C1 segment of cervical spinal cord (tissue), 14 donors: ENCODE measurements at places on chromosomes 5 and 9.

DNA sequence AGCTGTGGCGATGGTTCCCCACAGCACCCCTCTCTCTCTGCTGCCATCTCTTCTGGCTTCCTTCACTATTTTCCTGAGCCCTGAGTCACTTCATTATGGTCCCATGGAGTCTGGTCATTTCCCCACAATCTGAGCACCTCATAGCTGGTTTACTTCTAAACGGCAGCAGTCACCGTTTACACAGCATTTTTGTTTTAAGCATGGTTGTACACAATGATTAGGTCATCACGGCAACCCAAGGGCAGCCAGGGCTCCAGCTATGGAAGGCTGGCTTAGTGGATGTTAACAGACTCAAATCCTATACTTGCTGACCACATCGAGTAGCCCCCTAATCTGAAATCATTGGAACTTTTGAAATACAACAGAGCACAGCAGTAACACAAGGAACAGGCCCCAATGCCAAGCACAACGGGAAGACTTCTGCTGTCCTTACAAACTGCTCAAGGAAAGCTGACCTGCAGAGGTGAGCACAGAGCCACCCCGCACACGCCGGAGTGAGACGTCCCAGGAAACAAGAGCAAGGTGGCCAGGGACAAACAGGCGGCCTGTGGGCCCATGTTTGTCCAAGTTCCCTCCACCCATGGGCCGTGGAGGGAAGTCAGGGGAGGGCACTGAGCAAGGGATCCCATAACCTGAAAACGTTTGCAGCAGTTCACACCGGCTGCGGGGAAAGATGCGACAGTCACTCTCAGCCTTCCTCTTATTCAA lies 22.9 kb downstream of the CAMSAP1 start:
- DNase-seq: no peak

- DNase-seq: no peak
Observed at GRCh38 chr5:112914584-112914983, 7.4 kb downstream of the REEP5 start.

GRCh38 chr5:123936548-123936947 lies 424.6 kb downstream of the CSNK1G3 start:
- DNase-seq: no peak

DNA sequence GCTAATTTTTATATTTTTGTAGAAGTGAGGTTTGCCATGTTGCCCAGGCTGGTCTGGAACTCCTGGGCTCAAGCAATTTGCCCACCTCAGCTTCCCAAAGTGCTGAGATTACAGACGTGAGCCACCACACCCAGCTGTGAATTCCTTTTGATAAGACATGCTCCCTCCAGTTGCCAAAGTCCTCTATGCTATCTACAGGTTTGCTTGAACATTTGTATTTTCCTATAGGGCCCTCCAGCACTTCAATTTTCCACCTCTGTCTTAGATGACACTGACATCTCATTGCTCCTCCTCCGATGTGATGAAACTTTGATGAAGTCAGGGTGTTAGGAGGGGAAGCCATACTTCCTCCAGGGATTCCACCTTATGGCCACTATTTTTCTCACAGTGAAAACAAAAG lies 25.2 kb upstream of the CTSV start:
- DNase-seq: no peak

DNA sequence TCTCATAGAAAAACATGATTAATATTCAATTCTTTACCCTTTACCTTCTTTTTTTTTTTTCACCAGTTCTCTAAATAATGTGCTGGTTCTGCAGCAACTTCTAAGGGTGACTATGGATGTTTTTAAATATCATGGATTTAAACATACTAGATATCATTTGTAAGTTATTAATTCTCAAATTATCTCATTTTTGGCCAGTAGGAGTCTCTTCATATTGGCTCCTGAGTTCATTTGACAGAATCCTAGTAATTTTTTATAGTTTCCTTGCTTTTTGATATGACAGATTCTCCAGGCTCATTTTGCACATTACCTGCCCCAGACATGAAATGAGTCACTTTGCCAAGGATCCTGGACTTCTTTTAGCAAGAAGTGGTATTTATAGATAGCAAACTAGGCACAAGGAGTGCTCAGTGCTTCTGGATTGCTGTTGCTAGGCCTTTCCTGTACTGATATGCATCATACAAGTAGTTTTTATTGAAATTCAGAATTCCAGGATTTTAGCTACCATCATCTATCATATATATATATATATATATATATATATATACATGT lies 201.3 kb upstream of the IL12B start:
- no peak for DNase-seq

DNA sequence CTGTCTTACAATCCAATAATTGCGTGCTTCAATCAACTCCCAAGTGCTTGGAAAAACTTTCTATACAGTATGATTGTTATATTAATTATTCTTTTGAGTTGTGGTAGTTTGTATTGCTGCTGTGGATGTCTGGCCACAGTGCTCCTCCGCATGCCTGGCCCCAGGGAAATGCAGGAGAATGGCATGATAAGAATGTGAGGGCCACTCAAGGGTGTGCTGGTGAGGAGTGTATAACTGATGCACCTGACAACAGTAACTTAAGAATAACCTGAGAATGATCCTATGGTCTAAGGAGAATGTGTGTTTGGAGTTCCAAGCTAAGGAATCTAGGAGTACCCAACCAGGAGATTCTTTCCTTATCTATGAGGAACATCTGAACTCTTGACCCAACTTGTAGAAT lies 152.9 kb upstream of the APC start:
- DNase-seq: no peak

DNA sequence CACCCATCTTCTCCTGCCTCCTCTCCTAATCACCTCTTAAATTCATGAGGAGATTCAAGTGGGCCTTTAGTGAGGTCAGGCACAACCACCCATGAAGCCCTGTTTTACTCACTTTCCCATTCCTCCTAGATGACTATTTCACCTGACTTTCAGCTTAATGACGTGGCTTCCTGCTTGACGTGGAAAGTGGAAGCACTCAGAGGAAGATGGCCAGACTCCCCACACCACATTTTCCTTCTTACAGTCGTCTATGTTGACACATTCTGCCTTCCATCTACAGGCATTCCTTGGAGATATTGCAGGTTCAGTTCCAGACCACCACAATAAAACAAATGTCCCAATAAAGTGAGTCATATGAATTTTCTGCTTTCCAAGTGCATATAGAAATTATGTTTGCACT lies 146.4 kb upstream of the TAS2R1 start:
- DNase-seq: no peak

DNA sequence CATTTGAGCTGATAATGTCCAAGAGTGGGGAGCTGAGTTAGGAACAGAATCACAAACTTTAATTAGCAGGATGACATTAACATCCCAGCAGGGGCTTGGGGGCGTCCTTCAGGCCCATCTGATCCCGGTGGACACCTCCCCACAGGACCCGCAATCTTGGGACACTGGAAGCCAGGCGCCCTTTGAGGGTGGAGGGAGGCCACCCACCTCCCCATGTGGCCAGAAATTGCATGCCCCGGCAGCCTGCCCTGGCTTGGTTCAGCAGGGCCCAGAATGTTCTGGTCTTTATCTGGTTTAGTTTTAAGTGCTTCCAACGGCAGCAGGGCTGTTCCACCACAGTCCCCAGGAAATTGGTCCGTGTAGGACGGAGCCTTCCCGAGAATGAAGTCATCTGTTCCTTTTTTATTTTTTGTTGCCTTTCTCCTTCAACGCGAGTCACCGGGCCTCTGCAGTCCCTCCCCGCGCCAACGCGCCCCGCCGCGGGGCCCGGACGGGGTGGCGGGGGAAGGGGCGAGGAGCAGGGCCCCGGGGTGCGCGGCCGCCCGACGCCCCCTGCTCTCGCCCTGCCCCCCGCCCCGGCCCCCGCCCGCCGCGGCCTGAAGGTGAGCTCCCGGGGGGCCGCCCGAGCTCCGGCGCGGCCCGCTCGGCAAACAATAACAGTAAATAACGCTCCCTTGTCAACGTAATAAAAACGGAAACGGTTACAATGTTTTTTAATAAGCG lies 207.9 kb downstream of the C9orf50 start:
- DNase-seq: peak; percentile 66

- DNase-seq: no peak
Observed at GRCh38 chr5:124655251-124655917, 91.1 kb downstream of the ZNF608 start.

DNA sequence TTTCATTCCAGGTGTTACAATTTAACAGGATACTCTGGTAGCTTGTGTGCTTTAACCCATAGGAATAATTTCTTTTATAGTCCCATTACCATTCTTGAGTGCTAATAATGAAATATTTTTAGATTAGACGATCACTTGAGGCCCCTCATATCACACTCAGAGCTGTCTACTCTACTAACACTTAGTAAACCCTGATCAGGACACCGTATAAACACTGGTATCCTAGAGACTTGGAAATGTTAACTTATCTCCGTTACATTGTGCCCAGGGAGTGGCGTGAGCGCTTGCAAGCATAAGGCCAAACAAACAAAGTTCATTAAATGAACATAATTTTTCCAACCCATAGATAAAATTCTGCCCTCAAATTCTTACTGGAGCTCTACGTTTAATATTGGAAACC lies 42.2 kb upstream of the RFX3 start:
- DNase-seq: no peak

GRCh38 chr5:61333321-61333953 lies 1.4 kb downstream of the ZSWIM6 start:
- peak; percentile 78 for DNase-seq

GRCh38 chr5:149838881-149839739 lies 105.5 kb downstream of the PDE6A start:
- no peak for DNase-seq

GRCh38 chr9:82805027-82805426 lies 257.9 kb downstream of the RASEF start:
- no peak for DNase-seq

GRCh38 chr5:122312591-122313406 lies 762 bp downstream of the SNCAIP start:
- no peak for DNase-seq

DNA sequence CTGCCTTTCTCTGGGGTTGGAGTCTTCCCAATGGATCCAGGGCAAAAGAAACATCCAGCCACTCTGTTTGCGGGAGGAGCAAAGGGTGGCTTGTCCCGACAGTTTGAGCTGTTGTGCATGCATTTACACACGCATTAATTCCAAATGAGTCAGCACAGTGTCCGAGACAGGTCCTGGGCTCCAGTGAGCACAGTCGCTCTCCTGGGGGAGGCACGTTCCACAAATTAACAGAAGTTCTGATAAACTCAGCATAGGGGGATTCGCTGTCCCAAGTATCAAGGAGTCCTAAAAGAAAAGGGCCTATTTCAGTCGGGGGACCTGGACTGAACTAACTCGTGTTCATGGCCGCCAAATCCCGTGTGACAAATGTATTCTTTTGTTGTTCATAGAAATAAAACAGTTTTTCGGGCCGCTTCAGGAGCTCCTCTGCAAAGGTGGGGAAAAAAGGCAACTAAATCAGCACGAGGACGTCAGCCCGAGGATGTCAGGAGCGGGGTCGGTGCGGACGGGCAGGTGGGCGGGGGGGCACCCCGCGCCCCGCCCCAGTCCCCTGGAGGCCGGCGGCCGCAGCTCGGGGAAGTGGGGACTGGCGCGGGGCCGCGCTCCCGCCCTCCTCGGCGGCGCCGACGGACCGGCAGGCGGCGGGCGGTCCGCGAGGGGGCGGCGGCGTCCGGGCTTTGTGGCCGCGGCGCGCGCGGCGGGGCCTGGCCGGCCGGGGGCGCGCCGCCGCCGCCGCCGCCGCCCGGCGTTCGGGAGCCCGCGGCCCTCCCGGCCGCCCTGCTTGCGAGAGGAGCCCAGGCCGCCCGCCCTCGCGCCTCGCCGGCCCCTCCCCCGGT lies at the start of gene MSANTD3:
MSANTD3 (plus strand) TSS at position 614 of the 836 bp plus-strand sequence. CDS start 14,796 bp downstream, outside the sequence.
- peak; percentile 72 for DNase-seq

DNA sequence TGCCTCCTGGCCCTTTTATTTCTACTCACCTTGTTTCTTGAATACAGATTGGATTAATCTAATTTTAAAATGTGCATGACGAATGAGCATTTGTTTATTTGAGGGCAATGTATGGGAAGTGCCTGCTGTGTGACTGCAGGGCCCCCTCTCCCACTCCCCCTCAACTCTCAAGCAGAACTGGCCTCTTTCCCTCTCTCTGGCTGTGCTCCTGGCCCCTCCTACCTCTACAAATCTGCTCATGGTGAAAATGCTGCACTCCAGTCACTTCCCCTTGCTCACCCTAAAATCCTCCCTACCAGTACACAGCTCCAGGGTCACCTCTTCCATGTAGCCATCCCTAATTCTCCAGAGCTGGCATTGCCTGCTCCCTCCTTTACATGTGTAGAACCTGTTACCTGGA lies 17.2 kb upstream of the NDST1 start:
- no peak for DNase-seq

- DNase-seq: no peak
Observed at GRCh38 chr5:35979715-35980114, 11.5 kb downstream of the UGT3A1 start.

DNA sequence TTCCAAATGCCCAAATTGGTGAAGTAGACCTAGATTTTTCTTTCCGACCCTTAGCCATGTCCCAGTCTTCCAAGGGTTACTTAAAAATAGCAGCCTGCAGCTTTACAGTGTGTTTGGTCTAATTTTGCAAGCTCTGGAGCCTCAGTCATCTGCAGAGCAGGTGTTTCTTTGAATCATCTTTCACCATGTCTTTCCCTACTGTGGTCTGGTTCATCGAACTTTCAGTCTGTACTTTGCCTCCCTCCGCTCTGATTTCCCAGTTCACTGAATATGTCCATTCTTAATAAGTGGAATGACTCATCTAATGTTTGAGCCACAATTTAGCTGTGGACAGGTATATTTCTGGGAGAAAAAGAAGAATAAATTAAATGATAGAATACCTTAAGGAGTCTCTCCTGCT lies 1060.7 kb downstream of the EFNA5 start:
- DNase-seq: no peak

GRCh38 chr5:31867219-31867618 lies 228.3 kb downstream of the PDZD2 start:
- DNase-seq: no peak

DNA sequence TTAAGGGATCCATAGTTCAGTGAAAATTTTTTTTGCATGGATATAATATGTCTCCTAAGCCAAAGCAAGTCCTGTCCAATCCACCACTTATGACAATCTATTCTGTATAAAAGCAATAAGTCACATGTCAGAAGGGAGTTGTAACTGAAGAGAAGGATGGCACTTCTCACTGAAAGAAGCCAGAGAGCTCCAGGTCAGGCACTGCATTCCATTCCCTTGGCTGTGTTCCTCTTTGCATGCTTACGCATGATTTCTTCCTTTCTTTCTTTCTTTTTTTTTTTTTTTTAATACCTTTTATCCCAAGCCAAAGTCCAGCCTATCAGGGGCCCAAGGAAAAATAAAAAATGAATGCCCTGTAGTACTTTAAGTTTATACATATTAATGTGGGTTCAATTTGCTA lies 39.8 kb downstream of the MAMDC2 start:
- no peak for DNase-seq

- DNase-seq: no peak
Observed at GRCh38 chr9:92048924-92049625, 66.1 kb downstream of the SPTLC1 start.

GRCh38 chr5:80881726-80882125 lies 78.4 kb upstream of the RASGRF2 start:
- DNase-seq: no peak

GRCh38 chr9:16744394-16744793 lies 126.1 kb downstream of the BNC2 start:
- DNase-seq: no peak

GRCh38 chr5:113663879-113664541 lies 150.5 kb downstream of the YTHDC2 start:
- DNase-seq: no peak
